Activated naive CD4-positive, alpha-beta T cell treated with anti-CD3 and anti-CD28 coated beads, Interleukin-2, amount 10 ng/mL, durations not matched to agents 5 hours and 36 hours (primary cell): ENCODE measurements at places on chromosomes 6 and 20. TPM values are rescaled to one million over a fixed set of nuclear protein-coding genes. Genes with fewer than 3 reads are reported as not detected.

Gene HLA-DPA1
- 32.4 TPM for total RNA-seq

Gene APOBEC2
- not detected for total RNA-seq

Gene TAAR1
- not detected for total RNA-seq

Gene NT5E
- 1.4 TPM for total RNA-seq

Gene HFE
- total RNA-seq: 2.1 TPM

Gene PKHD1
- total RNA-seq: not detected

Gene EYA4
- total RNA-seq: not detected

Gene CLPSL1
- total RNA-seq: not detected

Gene TRERF1
- 14.0 TPM for total RNA-seq

Gene OOEP
- not detected for total RNA-seq

Gene OR2H2
- total RNA-seq: not detected

Gene KIAA1755
- not detected for total RNA-seq

Gene SLC35F1
- not detected for total RNA-seq

Gene PRELID3B
- 64.2 TPM for total RNA-seq

Gene PDE7B
- 1.6 TPM for total RNA-seq

Gene BCLAF1
- total RNA-seq: 135 TPM

Gene TSBP1
- total RNA-seq: not detected

Gene TXNDC5
- total RNA-seq: 37.3 TPM

Gene RIPOR3
- total RNA-seq: not detected

Gene CYP21A2
- not detected for total RNA-seq

Gene CDH4
- 0.07 TPM for total RNA-seq

Gene ZSWIM1
- 9.3 TPM for total RNA-seq

Gene FUT9
- total RNA-seq: not detected

Gene MYBL2
- 64.7 TPM for total RNA-seq

Gene SCRT2
- total RNA-seq: not detected

Gene FAM209A
- total RNA-seq: 2.4 TPM

Gene ATP6V1G2
- 4.2 TPM for total RNA-seq

Gene IL20RA
- total RNA-seq: not detected

Gene SNAP25
- not detected for total RNA-seq

Gene SLC17A2
- not detected for total RNA-seq

Gene MCHR2
- not detected for total RNA-seq

Gene HEY2
- not detected for total RNA-seq

Gene DLK2
- total RNA-seq: 0.43 TPM

Gene SLC26A8
- total RNA-seq: not detected

Gene SLC17A9
- total RNA-seq: 20.6 TPM

Gene CD93
- total RNA-seq: 0.43 TPM

Gene ZBTB12
- 1.5 TPM for total RNA-seq

Gene FAM217A
- total RNA-seq: not detected

Gene TNFRSF6B
- total RNA-seq: not detected

Gene WRNIP1
- 39.7 TPM for total RNA-seq

Gene PRRT1
- 0.29 TPM for total RNA-seq

Gene TBX18
- total RNA-seq: not detected

Gene CPXM1
- total RNA-seq: 0.10 TPM

Gene MOG
- total RNA-seq: not detected
